ENCODE measurements at places on chromosomes 6 and 20.

- DNase-seq: no peak
These were observed 161.6 kb downstream of the QKI start for GRCh38 chr6:163576114-163576513.

GRCh38 chr20:33443006-33443511 lies 504 bp downstream of the SNTA1 start:
- DNase-seq: peak; percentile 13

DNA sequence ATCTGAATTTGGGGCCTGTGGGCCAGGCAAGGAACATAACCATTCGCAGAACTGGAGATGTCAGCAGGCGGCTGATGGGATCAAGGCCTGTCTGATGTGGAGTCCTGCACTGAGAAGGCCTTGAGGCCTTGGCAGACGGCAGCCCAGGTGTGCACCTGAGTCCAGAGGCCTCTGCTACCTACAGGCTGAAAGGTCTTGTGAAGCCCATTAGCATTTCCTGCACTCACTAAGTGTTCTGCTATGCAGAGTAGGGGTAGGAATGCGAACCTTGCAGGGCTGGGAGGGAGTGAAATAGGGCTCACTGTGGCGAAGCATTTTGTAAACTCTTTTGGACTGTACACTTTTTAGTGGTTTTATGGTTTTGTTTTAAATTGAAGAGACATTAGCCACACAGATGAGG lies 48.3 kb upstream of the RNF24 start:
- DNase-seq: no peak

DNA sequence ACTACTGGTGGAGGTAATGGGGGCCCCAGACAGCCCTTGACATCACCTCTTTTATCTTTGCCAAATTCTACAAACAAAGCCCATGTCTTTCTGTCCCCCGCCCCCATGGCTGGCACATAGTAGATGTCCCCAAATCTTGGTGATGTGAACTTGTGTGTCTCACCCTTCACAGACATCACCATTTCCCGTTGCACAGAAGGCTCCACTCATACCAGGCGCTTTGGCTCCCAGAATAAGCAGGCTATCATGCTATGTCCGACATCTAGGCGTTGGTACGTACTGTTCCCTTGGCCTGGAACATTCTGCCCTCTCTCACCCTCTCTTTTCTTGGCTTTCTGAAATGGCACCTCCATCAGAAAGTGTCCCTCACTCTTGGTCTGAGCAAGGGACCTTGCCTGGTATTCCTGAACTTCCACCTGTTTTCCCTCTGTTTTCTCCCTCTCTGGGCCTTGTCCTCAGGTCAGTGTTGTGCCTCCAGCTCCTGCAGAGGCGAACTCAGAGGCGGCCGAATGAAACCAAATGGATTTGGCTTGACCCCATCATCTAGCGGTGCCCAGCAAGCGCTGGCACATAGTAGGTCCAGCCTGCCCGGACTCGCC lies 968 bp upstream of the CCN5 start:
- no peak for DNase-seq

GRCh38 chr6:149429427-149430360 lies 29.6 kb downstream of the SUMO4 start:
- DNase-seq: no peak

- no peak for DNase-seq
These were observed 104.4 kb upstream of the SYNCRIP start for GRCh38 chr6:85747093-85747492.

DNA sequence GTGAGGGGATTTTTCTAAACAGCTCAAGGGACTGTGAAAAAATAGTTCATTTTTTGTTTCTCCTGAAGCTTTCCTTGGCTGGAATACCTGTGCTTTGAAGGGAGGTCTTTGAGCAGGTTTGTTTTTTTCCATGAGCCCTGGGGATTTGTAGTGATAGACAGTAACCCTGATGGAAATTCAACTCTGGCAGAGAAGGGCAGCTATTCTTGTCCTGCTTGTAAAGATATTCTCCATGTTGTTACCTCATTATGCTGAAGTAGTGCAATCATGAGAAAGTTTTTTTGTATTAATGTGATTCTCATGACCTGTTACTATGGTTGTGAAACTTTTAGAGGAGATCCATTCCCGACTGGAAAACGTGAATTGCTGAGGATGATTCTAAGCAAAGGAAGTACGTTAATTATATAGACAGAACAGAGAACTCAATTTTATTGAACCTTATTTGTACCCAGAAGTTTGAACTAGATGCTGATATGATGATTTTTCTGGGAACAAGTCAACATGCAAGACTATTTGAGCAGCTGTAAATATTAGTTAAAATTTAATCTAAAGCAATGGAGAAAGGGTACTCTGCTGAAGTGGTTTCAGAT lies 12.5 kb downstream of the UTRN start:
- DNase-seq: no peak

- no peak for DNase-seq
These were observed 134.6 kb upstream of the NEDD9 start for GRCh38 chr6:11366934-11367637.

GRCh38 chr20:15512916-15513315 lies 1060.3 kb downstream of the KIF16B start:
- DNase-seq: no peak

- DNase-seq: no peak
These were observed 1.1 kb downstream of the SAPCD1 start for GRCh38 chr6:31763619-31763940.
